ENCODE measurements at places on chromosomes 1 and 21. TPM values are rescaled to one million over a fixed set of nuclear protein-coding genes. Genes with fewer than 3 reads are reported as not detected.
A peak's percentile ranks its signal among the peaks of the same experiment; 100 is the strongest.

GRCh38 chr1:45583666-45584350 lies at the start of gene NASP:
Gene NASP, plus strand, starts transcription at chr1:45584041. Its CDS starts 106 bp downstream, at chr1:45584147.
- peak; percentile 81 for DNase-seq

- DNase-seq: no peak
Measured at GRCh38 chr1:63790989-63791388, 17.2 kb downstream of the ROR1 start.

- DNase-seq: peak; percentile 72
Measured at GRCh38 chr1:87331365-87332241, 2.9 kb downstream of the LMO4 start.

DNA sequence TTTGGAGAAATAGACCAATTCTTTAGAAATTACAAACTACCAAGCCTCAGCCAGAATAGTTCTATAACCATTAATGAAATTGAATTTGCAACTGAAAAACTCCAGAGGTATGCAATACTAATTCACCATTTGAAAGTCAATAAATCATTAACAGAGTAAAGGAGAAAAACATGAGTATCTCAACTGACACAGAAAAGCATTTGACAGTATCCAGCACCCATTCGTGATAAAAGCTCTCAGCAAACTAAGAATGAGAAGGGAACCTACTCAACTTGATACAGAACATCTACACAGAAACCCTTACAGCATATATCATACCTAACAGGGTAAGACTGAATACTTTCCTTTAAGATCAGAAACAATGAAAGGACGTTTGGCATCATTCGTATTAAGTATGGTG lies 54.3 kb downstream of the ST6GALNAC5 start:
- no peak for DNase-seq

GRCh38 chr1:48688102-48688760 lies 88.5 kb downstream of the BEND5 start:
- no peak for DNase-seq

DNA sequence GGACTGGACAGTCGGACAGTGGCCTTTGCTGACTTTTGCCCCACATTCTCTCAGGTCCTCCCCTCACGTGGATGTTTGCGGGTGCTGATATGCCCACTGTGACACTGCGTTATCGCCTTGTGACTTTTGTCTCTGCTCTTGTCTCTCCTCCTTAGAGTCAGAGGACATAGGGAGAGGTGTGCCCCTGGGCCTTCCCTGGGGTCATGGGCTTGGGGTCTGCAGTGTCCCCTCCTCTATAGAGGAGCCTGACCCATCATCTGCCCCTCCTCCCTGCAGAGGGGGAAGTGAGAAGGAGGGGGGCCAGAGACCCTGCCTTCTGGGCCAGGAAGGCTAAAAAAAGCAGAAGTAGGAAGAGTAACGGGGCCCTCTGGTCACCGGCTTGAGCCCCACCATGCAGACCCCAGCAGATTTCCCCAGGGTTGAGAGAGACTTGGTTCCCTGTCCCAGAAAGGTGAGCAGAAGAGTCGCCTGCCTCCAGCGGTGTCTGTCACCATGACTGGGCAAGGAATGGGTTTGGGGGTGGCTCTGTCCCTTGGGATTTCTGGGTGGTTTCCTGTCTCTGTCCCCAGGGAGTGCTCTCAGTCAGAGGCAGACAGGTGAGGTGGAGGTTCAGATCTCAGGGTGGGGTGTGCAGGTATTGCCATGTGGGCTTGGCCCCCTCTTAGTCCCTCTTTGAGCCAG lies 13.3 kb downstream of the RPS6KA1 start:
- DNase-seq: no peak

DNA sequence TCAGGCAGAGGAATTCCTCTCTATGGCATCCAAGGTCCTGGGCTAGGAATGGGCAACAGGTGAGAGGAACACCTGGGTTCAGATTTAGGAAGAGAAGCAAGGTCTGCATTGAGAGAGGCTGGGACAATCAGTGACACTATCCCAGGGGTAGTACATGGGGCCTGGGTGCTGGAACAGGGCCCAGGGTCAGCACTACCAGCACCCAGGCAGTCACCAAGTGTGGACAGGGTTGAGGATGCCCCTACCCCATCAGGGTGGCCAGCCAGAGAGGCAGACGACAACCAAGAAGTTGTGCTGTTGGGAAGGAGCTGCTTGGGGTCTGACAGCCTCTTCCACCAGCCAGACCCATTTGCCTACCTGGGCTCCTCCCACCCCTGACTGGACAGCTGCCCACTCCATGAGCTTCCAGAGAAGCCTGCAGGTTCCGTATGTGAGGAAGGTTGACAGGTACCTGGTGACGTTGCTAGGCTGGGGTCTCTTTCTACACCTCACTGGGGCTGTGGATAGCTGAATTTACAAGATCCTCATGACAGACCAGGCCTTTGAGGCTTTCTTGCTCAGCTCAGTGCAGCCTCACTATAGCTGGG lies 13.9 kb downstream of the CYP4A11 start:
- DNase-seq: no peak

GRCh38 chr1:29129916-29130315 lies 6.2 kb upstream of the TMEM200B start:
- no peak for DNase-seq

DNA sequence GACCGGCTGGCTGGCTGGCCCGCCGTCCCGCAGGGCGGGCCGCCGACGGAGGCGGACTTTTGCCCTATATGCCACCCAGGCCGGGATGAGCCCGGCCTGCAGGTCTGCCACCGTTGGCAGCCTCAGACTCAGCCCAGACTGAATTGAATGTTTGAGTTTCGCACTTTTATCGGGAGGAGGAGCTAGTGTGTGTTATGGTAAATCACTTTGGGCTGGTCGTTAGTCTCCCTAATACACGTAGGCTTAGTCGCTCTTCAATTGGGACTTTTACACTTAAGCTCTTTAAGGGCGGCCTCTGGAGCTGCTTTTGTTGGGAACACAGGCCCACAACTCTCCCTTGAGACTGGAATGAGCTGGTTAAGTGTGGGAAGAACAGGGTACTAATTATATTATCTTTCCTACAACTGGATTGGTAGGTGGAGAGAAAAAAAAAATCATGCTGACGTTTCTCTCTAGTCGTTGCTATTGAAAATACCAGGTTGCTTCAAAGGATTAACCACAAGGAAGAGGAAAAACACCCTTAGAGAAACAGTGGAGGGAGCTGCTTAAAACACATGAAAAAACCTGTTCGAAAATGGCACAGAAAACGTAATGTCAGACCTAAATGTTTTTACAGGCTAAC lies 1.4 kb upstream of the IRF2BP2 start:
- peak; percentile 91 for DNase-seq

GRCh38 chr1:67535474-67535873 lies 105.3 kb upstream of the SERBP1 start:
- peak; percentile 82 for DNase-seq

DNA sequence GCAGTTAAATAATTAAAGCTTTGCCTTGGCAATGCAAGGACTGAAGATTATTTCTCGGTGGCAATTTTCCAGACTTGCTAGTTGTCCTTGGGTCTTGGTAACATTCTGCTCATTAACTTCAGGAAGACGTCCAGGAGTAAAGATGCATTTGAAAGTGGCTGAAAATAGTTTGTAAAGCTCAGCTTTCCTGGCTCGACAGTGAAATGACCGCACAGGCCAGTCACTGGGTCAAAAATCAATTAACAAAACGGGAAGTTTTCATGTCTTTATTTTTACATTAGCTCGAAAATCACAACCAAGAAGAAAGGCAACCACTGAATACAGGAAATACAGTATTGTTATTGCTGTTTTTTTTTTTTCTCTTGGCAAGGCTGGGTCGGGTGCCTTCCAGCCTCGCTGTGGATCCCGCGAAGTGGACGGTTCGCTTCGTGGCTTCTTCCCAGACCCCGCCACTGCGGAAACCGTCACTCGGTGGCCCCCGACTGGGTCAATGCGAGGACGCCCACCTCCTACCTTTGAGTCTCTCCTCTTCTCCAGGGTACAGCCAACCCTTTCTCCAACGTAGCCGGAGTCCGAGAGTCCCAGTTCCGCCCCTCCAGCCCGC lies 479 bp upstream of the SNX7 start:
- peak; percentile 29 for DNase-seq

GRCh38 chr1:7676274-7676945 lies 94.7 kb upstream of the VAMP3 start:
- no peak for DNase-seq

DNA sequence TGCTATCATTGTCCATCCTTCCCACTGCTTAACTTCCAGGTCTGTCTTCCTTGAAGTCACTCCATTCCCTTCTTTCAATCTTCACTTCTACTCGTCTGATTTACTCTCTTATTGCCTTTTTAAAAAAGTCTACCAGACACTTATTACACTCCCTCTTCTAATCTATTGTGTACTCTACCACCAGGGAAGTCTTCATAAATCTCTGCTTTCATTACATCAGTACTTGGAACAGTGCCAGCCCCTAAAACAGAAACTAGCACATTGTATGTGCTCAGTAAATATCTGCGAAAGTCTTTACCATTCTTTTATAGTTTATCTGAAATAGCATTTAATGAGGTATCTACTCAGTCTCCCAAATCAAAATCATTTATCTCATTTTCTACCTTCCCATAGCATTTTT lies 236.4 kb downstream of the USH2A start:
- DNase-seq: peak; percentile 53

GRCh38 chr1:197222025-197222685 lies 45.9 kb upstream of the CRB1 start:
- no peak for DNase-seq

DNA sequence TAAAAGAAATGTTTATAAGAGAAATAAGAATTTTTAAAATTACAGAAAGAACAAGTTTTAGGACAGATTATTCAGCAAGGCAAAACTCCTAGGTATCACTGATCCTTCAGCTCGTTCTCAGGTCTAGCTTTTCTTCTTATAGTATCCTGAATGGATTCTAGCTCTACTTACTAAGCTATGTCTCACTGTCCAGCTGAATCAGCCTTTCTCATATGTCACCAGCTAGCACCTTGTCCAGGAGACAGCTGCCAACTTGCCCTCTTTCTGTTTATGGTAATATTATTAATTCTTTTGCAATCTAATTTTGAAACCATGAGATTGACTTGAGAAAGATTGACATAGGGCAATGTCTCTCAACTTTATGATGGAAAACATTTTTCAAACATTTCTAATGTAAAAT lies 159.9 kb downstream of the LYPLAL1 start:
- DNase-seq: no peak

- no peak for DNase-seq
Measured at GRCh38 chr1:76666499-76666898, 200.8 kb upstream of the ST6GALNAC5 start.

GRCh38 chr1:97384294-97384968 lies 536.4 kb downstream of the DPYD start:
- DNase-seq: peak; percentile 99

- DNase-seq: no peak
Measured at GRCh38 chr1:16605532-16606505, 7.5 kb downstream of the NBPF1 start.

DNA sequence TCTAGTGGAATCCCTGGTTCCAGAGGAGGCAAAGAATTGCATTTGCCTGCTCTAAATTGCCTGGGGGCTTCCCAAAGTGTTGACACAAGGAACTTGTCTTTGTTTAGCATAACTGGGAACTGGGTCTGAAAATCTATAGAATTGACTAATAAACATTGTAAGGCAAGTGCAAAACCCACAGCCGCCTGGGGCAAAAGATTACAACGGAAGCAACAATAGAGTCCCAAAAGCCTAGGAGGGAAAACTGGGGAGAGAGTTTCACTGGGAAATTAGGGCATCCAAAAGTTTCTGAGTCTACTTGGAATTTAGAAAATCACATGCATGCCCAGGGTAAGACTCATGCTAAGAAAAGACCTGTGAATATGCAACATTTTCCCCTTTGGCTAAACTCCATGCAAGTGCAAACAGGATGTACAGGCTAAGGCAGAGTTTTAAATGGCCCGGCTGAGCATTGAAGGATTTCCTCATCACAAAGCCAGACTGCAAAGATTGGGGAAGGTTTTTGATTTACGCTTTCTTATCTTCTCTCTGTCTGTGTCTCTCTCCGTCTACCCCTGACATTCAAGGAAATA lies 725.3 kb upstream of the NCAM2 start:
- no peak for DNase-seq

DNA sequence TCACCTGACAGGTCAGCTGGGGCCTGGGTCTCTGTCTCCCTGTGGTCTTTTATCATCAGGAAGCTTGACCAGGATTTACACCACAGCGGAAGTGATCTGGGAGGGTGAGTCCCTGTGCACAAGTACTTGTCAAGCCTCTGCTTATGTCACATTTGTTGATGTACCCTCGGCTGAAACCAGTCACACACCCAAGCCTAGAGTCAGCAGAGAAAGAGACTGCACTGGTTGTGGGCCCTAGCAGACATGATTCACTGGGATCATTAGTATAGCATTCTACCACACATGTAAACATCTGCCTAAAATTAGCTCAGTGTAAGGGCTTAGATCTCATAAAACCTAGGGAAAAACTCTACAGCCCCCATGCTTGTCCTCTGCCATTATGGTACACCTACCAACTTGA lies 79.3 kb upstream of the LAMC2 start:
- DNase-seq: peak; percentile 38

GRCh38 chr1:16018749-16019643 lies 1.2 kb upstream of the HSPB7 start:
- DNase-seq: no peak

DNA sequence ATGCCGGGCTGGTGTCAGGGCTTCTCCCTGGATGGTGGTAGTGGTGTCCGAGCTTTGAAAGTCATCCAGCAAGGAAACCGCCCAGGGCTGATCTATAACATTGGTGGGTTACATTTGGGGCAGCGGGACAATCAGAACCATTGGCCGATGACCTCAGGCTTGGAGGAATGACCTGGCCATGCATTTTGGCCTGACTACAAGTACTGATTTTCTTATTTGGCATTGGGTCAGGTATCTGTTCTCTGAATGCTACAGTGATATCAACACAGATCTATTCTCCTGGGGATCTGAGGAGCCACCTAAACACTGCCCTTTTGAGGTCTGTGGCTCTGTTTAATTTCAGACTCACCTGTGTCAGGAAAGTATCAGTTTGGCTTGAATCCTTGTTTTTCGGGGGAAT lies 128.7 kb downstream of the VPS13D start:
- no peak for DNase-seq

Gene FMOD
- 3.3 TPM for total RNA-seq

Gene ECM1
- 7.7 TPM for total RNA-seq

Gene CNIH3
- total RNA-seq: 15.7 TPM

Gene SPAG17
- total RNA-seq: under 0.01 TPM

Gene ACTA1
- not detected for total RNA-seq

Gene MSH4
- 0.66 TPM for total RNA-seq

Gene TENT5C
- 6.2 TPM for total RNA-seq

Gene RUNX3
- total RNA-seq: 0.26 TPM

Gene MEF2D
- 4.6 TPM for total RNA-seq

Gene RNASEL
- total RNA-seq: 9.6 TPM

Gene SMPDL3B
- total RNA-seq: 0.26 TPM

Gene RNU1-3
- under 0.01 TPM for total RNA-seq
